ENCODE measurements at places on chromosomes 16 and 17. TPM values are rescaled to one million over a fixed set of nuclear protein-coding genes. Genes with fewer than 3 reads are reported as not detected.

KRT222 gene
- total RNA-seq, result not detected

CCL8 gene
- 5.9 TPM for total RNA-seq

MYH13 gene
- 0.11 TPM for total RNA-seq

HBQ1 gene
- total RNA-seq, result not detected

DNA sequence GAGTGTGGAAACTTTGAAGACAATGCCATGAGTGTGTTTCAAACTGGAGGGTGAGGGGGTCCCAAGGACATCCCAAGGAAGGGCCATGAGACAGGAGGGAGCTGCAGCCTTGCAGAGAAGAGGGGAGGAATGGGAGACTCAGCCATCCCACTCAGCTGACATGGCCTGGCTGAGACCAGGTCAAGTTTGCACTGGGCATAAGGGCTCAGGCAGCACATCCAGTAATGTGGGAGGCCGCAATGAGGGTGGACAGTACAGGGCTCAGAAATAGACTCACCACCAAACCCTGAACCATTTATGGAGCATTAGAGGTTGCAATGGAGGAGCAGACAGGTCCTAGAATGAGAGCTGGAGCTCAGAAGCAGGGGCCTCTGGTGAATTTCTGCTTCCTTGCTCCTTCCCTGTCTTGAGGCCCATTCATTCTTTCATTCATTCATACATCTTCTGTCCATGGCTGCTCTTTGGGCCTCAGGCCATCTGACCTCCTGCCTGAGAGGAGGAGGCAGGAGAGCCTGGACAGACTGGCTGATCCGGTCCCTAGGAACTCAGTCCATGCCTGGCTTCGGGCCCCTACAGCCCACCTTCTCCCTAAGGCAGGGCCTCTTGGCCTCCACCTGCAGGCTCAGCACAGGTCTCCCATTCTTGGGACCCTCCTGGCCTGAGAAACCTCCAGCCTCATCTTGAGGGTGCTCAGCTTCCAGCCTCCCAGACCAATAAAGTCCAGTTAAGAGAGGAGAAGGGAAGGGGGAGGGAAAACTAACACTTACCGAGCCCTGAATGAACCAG, 70.5 kb upstream of the CDH5 start:
- H3K4me3 ChIP-seq, result no peak overlapping the region
- DNase-seq, result no peak
- H3K4me1 ChIP-seq, result no peaks in the 10 kb centered on the region
- H3K36me3 ChIP-seq, result no peaks in the 10 kb centered on the region

GRCh38 chr16:68069511-68070248, 15.5 kb upstream of the NFATC3 start:
- DNase-seq, result peak; percentile 54
- peaks cover 8% of the 10 kb centered on the region for H3K4me1 ChIP-seq
- no peak overlapping the region for H3K4me3 ChIP-seq
- H3K27ac ChIP-seq, result no peak overlapping the region
- no peaks in the 10 kb centered on the region for H3K27me3 ChIP-seq

GRCh38 chr17:27776882-27777624, 23.3 kb downstream of the NOS2 start:
- H3K36me3 ChIP-seq, result no peaks in the 10 kb centered on the region
- H3K27me3 ChIP-seq, result no peaks in the 10 kb centered on the region
